ENCODE measurements at places on chromosomes 2 and 18.

DNA sequence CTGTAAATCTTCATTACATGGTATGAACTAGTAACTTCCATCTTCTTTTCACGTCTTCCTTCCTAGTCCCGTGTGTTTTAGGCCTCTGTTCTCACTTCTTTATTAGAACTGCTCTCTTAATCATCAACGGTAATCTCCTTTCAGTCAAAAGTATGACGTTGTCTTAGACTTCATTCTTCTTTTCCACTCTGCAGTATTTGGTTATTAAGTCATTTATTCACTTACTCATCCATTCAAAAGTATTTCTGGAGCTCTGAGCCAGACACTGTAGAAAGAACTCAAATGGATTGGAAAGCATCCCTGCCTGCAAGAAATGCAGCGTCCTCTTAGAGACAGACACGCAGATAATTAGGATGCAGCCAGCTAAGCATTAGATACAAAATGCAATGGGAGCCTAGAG, 494.6 kb upstream of the NRP2 start:
- no peak for DNase-seq

- DNase-seq, result no peak
Measured at GRCh38 chr2:133266041-133266925, 302.0 kb downstream of the NCKAP5 start.

- DNase-seq, result no peak
Measured at GRCh38 chr2:163459986-163460385, 275.8 kb downstream of the FIGN start.

DNA sequence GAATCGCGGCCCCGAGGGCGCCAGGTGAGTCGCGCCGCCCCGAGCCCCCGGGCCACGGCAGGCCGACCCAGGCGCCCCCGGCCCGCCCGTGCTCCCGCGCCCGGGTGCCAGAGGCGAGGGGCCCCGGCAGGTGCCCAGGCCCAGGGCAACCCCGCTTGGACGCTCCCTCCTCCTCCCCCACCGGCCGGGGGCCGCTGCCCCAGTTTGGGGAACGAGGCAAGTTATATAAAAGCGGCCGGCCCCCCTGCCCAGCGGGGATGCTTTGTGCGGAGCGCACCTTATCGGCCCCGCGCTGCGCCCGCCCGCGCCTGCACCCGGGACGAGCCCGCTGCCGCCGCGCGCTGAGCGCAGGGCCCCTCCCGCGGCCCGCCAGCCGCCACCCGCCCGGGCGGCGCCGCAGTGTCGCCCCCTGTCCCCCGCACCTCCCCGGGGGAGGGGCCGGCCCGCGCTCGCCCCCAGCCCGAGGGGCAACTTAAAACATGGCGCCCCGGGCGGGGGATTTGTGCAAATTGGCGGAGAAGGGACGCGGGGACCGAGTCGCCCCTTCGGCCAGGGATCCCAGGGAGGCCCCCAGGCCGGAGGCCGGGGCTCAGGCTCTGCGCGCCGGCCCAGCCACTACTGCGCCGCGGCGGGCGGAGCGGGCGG, 639 bp downstream of the EPB41L3 start:
- DNase-seq, result no peak

GRCh38 chr2:138720035-138720838, 60.0 kb downstream of the NXPH2 start:
- no peak for DNase-seq

DNA sequence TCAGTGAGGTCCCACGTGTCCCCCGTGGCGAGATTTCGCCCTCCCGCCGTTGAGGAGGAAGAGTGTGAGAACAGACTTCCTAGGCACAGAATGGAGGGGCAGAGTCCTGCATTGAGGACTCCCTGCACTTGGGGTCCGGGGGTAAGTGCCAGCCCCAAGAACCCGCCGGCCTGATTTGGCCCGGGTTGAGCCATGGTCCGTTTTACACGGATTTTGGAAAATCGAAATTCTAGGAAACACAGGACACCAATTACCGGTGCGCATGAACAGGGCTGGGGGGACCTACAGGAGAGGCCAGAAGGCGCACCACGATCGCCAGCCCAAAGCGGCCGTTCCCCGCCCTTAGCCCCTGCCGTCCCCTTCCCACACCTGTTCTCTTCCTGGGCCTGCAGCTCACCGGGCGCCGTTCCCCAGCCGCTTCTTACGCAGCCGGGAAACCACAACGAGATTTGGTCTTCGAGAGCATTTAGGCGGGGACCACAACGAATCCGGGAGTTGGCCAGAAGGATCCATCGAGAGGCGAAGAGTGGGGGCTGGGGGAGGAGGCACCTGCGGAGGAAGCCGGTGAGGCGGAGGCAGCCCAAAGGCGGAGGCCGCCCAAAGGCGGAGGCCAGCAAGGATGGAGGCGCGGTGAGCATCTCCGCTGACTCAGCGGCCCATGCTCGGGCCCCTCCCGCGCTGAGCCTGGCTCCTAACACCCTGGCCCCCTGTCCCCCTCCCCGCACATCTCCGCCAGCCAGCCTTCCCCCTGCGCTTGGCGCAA, 464 bp upstream of the TLX2 start:
- peak; percentile 54 for DNase-seq

DNA sequence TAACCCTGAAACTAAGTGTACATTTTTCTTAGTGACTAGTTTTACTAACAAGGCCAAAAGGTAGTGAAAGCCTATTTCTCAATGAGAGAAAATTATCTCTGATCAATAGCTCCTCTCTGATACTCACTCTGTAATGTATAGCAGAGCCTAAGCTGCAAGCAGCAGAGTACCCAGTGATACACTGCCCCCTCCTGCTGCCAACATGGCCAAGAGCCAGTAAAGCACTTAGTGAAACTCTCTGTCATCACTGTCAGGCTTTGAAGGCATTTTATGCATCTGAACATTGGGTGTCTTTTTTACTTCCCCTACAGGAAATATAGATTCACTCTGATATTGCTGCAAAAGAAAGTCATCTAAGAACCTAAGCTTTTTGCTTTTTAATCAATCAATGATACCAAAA, 784.1 kb upstream of the CDH7 start:
- DNase-seq, result no peak

GRCh38 chr2:226256237-226256636, 543.4 kb downstream of the IRS1 start:
- no peak for DNase-seq

GRCh38 chr2:43737855-43738254, 36.0 kb upstream of the DYNC2LI1 start:
- no peak for DNase-seq

All from activated T-cell treated with anti-CD3 and anti-CD28 coated beads, Interleukin-2, amount 50 U/mL, for 72 hours (primary cell).